Left lung (tissue), 14 donors: ENCODE measurements at places on chromosomes 2 and 18.

DNA sequence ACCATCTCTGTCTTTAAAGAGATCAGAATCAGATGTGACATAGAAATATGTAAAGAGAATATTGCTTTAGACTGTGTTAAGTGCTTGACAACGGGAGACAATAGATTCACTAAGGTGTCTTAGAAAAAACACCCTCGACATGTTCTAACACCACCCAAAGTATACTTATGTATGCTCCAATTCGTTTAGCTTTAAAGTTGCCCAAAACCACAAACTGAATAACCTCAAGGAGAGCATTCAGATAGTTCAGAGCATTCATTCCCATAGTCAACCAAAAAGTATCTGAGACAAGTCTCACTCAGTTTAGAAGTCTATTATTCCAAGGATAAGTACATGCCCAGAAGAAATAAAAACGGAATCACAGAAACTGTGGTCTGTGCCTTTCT lies 96.4 kb downstream of the KYNU start:
- DNase-seq, result no peak

- no peak for DNase-seq
Observed at GRCh38 chr2:207956771-207957170, 68.6 kb downstream of the PLEKHM3 start.

GRCh38 chr18:47968006-47968676 lies 37.7 kb upstream of the SMAD2 start:
- no peak for DNase-seq

GRCh38 chr2:149360106-149360505 lies 29.7 kb downstream of the LYPD6 start:
- no peak for DNase-seq

DNA sequence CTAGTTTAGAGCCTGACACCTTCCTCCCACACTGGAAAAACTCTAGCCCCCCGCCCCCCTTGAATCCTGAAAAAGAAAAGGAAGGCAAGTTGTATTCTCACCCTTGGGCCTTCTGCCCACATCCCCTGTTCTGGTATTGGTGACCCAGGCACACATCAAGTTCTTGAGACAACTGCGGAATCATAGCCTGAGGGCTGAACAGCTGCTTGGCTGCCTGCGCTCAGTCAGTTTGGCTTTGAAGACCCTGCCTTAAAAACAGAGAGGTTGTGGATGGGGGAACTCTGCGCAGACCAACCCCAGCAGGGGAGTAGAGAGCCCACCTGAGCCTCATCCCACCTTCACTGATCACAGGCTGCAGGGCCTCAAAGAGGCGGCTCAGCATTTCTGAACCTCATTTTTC lies 229.2 kb downstream of the ANAPC1 start:
- DNase-seq, result no peak

DNA sequence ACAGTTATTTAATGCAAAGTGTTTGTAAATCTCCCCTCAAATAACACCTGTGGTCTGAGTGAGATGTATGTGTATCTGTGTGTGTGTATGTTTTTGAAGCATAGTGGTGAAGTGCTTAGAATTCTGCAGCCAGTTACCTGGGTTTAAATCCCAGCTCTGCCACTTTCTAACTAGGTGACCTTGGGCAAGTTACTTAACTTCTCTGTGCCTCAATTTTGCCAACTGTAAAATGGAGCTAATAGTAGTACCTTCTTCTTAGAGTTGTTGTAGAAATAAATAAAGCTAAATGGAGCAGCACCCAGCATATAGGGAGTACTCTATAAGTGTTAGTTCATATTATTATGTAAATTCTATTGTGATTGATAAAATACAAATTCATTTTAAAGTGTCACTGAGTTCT lies 48.9 kb downstream of the TGFA start:
- no peak for DNase-seq

- no peak for DNase-seq
Observed at GRCh38 chr2:9690252-9690651, 59.5 kb upstream of the YWHAQ start.

GRCh38 chr2:173523497-173523896 lies 168.8 kb downstream of the CDCA7 start:
- DNase-seq, result no peak

DNA sequence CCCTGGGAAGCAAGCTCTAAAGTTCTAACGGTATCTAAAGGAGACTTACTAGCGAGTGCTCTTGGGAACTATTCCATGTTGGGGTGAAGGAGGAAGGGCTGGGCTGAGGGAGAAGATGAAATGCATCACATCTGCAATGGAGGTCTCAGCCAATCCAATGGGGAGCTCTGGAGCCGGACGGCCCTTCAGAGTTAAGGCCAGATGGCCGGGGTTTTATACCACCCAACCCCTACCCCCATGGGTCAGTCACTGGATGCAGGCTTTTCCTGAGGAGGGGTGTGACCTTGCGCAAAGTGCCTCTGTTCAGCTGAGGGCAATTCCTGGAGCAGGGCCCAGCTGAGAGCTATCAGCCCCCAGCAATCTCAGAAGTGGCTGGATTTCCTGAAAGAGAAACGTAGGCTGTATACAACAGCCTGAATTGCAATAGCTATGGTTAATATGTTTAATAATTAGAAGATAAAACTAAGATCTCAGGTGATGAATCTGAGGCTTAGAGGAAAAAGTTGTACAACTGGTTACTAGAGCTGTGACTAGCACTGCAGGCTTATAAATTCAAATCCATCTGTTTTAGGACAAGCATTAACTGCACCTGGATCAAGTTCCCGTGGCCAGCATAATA lies 21.6 kb downstream of the EIPR1 start:
- DNase-seq, result no peak

DNA sequence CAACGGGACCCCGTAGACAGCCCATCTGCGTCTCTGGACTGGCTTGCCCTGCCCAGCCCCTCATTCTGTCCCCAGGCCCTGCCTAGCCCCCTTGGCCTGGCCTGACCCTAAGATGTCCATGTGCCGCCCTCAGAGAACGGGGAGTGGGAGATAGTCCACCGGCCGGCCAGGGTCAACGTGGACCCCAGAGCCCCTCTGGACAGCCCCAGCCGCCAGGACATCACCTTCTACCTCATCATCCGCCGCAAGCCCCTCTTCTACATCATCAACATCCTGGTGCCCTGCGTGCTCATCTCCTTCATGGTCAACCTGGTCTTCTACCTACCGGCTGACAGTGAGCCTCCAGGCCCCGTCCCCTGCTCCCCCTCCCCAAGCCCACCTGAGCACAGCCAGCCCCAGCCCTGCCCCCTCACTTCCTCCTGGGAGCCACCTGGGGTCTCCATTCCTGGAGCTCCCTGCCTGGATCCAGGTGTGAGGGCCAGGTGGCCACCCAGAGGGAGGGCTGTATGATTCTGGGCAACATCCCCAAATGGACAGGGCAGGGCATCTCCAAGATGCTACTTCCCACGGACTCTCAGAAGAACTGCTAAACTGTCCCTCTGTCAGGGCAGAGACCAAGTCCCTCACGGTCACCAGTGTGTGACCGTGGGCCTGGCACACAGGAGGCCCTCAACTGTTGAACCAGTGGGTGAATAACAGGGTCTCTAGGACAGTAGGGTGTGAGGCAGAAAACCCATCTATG lies 4.0 kb downstream of the CHRND start:
- no peak for DNase-seq
